ENCODE measurements at places on chromosomes 2 and 18.

- no peak for DNase-seq
Measured at GRCh38 chr2:242020196-242021004, 150.9 kb downstream of the RTP5 start.

GRCh38 chr2:45024600-45025291 is 15.5 kb upstream of the SIX2 start:
- DNase-seq: no peak

DNA sequence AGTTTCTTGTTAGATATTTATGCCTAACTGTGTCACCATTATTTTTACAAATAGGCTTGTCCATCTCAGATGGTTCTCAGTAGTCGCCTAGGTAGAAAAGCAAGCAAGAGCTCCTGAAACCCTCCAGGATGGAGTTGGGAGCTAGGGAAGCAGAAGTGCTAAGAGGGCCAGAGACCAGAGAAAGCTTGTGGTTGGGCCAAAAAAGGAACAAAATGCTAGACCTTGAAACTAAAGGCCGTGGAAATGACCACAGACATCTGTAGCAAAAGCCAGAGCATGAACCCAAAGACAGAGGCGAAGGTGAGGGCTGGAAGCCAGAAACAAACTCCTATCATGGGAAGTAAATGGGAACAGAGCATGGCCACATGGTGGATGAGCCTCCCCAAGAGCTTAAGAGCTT is 29.9 kb upstream of the RMDN2 start:
- DNase-seq: no peak

DNA sequence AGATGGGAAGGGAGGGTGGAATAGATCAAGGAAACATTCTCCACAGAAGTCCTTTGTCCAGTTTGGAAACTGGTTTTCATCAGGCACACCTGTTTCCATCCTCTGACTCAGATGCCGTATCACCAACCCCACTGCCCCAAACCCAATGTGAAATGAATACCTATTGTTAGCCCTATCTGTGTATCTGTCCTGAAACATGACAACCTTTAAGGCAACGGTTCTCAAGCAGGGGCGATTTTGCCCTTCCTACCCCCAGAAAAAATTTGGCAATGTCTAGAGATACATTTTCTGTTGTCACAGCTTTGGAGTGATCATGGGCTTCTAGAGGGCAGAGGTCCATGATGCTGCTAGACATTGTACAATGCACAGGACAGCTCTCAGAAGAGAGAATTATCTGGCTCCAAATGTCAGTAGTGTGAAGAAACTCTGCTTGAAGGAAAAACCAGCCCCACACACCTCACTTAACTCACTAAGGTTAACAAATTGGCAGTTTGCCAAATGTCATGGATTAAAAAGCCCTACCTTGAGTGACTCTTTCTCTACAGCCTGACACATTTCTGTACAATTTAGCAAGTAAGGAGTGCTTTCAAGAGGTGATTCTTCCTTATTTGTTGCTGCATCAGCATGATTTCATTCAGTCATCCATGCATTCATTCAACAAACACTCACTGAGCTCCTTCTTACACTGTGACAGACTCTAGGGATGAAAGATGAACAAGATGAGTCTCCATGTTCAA is 3.4 kb downstream of the SCTR start:
- DNase-seq: no peak

GRCh38 chr2:96146881-96147592 is 1.8 kb upstream of the DUSP2 start:
- no peak for DNase-seq

DNA sequence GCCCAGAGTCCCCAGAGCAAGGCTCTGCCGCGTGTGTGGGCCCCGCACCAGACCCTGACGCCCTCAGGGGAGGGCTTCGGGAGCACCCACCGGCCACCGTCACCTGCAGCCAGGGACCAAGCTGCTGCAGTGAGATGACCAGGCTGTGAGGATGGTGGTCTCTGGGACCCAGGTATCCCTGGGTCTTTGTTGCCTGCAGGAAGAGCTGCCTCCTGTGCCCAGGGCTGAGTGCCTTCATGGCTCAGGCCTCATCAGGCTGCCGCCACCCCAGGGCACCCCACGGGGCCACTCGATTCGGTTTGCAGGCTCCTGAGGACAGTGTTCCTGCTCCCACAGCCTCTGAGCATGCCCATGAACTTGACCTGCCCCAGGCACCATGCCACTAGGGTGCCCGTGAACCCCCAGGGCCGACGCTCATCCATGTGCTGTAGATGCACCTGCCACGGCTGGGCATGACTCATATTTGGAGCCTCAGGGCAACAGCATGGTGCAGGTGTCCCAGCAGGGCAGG is 109.8 kb downstream of the FAM210A start:
- no peak for DNase-seq

DNA sequence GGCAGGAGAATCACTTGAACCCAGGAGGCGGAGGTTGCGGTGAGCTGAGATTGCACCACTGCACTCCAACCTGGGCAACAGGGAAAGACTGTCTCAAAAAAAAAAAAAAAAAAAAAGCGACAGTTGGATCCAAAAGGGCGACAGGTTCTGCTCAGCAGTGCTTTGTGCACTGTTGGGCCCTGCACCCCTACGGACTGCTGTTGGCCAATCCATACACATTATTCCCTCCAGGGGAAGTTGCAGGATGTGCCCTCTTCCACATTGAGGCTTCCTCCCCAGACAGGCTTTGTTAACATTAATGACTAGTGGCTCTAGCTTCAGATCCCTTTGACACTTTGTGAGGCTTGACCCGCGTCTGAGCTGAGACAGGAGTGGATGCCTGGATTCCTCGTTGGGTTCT is 9.4 kb downstream of the NT5DC4 start:
- DNase-seq: no peak

- DNase-seq: peak; percentile 65
Measured at GRCh38 chr2:241123816-241124536, 21.9 kb upstream of the MTERF4 start.

DNA sequence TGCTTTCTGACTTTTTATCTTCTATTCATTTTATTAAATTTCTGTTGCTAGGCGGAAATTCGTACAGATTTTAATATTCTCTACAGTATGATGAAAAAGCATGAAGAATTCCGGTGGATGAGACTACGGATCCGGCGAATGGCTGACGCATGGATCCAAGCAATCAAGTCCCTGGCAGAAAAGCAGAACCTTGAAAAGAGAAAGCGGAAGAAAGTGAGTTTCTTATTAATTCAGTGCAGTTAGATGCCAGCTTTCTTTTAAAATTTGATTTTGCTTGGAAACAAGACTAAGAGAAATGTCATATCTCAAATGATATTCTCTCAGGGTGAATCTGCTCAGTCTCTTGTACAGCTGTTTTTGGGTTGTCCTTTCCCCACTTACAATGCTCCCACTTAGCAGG is 84.3 kb downstream of the MGAT5 start:
- no peak for DNase-seq

- no peak for DNase-seq
Measured at GRCh38 chr2:140383781-140384180, 1603.6 kb upstream of the NXPH2 start.

GRCh38 chr2:190575263-190575662 is 40.7 kb upstream of the NEMP2 start:
- peak; percentile 8 for DNase-seq

DNA sequence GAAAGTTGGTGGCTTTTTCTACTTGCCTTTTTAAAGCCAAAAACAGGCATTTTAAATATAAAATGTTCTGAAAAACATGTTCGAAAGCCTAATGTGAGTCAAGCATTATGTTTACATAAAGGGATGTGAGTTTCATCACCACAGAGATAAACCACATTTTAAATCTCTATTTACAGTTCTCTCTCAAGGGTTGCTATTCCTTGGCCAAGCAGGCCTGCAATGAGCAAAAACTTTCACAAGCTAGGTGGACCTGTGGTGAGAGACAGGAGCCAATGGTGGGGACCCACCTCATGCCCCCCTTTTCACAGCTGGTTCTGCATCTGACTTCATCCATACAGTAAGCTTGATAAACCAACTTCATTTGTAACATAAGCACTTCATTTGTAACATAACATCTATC is 65.1 kb downstream of the CUL3 start:
- DNase-seq: peak; percentile 41

GRCh38 chr2:106096299-106097037 is 97.6 kb downstream of the UXS1 start:
- peak; percentile 52 for DNase-seq

GRCh38 chr2:27640722-27641245 is 11.9 kb downstream of the GPN1 start:
- DNase-seq: no peak

DNA sequence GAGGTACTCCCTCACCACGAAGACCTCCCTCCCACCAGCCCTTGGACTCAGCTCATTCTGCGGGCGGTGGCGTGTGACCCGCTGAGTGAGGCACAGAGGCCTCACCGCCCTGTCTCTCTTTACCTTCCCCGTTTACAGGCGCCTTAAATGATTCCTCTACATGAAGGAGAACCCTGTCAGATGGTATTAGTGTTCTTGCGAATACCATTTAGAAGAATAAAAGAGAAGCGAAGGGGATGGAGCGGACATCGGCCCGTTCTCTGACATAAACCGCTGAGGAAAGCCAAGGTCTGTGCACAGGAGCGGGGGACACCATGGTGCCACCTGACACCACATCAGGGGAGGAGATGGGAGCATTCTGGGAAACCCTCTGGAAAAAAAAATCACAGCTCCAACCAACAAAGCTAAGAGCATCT is 179.8 kb downstream of the HDAC4 start:
- DNase-seq: no peak

- DNase-seq: peak; percentile 25
Measured at GRCh38 chr2:113084249-113085000, 16.7 kb downstream of the IL1F10 start.

GRCh38 chr2:168700615-168701245 is 101.7 kb upstream of the NOSTRIN start:
- DNase-seq: no peak

DNA sequence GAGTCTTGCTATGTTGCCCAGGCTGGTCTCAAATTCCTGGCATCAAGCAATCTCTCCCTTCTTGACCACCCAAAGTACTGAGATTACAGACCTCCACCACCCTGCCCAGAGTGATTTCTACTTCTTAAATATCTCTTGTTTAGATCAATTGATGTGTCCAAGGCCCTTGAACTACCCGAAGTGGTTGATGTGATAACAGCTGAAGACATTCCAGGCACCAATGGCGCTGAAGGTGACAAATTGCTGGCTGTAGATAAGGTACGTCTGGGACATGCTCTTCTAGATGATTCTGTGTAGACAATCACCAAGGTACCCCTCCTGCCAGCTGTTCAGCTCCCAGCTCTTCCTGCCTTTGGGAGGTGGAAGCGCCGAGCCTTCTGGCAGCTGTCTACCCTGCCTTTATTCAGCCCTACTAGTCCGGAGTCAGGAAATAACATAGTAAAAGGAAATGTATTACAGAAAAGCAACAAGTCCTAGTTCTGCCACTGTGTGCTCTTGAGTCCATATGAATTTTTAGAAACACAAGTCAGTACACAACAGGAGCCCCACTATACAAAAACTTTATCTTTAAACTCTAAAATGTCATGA is 61.3 kb upstream of the BZW1 start:
- no peak for DNase-seq

- no peak for DNase-seq
Measured at GRCh38 chr18:8051453-8051852, 484.3 kb downstream of the PTPRM start.
